ENCODE measurements at places on chromosomes 11 and 22. TPM values are rescaled to one million over a fixed set of nuclear protein-coding genes. Genes with fewer than 3 reads are reported as not detected.

GRCh38 chr11:62919898-62920640, 1.1 kb downstream of the CHRM1 start:
- peaks cover 2% of the 10 kb centered on the region for H3K36me3 ChIP-seq
- DNase-seq, result no peak
- peaks cover 49% of the 10 kb centered on the region for H3K27me3 ChIP-seq

DNA sequence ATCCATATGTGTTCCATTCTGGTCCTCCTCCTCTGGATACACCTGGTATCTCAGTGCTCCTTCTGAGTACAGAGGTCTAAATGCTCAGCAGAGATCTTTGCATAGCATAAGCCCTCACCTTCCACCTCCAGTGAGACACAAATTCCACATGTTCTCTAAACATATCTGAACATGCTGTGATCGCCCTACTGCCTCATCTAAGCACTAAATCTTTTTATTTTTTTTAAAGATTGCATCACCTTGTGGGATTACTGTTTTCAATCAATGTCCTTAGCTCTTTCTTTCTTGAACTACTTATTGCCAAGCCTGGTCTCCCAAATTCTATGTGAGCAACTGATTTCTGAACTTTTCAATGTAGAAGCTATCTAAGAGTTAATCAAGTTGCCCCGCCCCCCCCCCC, 113.4 kb downstream of the TRPC6 start:
- H3K4me1 ChIP-seq, result no peaks in the 10 kb centered on the region
- H3K36me3 ChIP-seq, result no peaks in the 10 kb centered on the region
- no peak for DNase-seq
- H3K27me3 ChIP-seq, result no peaks in the 10 kb centered on the region
- H3K27ac ChIP-seq, result no peak overlapping the region

- DNase-seq, result no peak
- H3K27ac ChIP-seq, result no peak overlapping the region
These were observed 273.7 kb downstream of the C11orf87 start for GRCh38 chr11:109695696-109696095.

DNA sequence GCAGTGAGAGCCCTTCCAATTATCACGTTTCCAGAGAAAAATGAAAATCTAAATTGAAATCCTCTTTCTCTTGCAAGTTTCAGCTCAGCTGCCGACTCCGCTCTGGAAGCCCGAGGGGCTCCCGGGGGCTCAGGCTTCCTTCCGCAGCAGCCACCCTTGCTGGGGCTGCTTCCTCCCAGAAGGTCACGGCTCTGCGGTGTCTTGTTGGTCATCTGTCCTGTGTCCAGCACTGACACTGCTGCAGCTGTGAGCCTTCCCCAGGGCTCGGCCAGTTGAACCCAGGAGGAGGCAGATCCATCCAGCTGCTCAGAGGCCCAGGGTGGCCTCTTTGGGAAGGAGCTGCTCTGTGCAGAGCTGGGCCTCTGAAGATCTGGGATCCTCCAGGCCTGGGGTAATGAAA, 1337.2 kb downstream of the TBC1D22A start:
- peaks cover 3% of the 10 kb centered on the region for H3K36me3 ChIP-seq
- H3K4me3 ChIP-seq, result no peak overlapping the region
- no peak for DNase-seq
- peaks cover 23% of the 10 kb centered on the region for H3K27me3 ChIP-seq

- H3K27me3 ChIP-seq, result no peaks in the 10 kb centered on the region
- H3K4me3 ChIP-seq, result no peak overlapping the region
- no peaks in the 10 kb centered on the region for H3K4me1 ChIP-seq
- DNase-seq, result no peak
- peaks cover 43% of the 10 kb centered on the region for H3K36me3 ChIP-seq
- H3K27ac ChIP-seq, result no peak overlapping the region
These were observed 28.2 kb downstream of the PIK3IP1 start for GRCh38 chr22:31263896-31264640.

DNA sequence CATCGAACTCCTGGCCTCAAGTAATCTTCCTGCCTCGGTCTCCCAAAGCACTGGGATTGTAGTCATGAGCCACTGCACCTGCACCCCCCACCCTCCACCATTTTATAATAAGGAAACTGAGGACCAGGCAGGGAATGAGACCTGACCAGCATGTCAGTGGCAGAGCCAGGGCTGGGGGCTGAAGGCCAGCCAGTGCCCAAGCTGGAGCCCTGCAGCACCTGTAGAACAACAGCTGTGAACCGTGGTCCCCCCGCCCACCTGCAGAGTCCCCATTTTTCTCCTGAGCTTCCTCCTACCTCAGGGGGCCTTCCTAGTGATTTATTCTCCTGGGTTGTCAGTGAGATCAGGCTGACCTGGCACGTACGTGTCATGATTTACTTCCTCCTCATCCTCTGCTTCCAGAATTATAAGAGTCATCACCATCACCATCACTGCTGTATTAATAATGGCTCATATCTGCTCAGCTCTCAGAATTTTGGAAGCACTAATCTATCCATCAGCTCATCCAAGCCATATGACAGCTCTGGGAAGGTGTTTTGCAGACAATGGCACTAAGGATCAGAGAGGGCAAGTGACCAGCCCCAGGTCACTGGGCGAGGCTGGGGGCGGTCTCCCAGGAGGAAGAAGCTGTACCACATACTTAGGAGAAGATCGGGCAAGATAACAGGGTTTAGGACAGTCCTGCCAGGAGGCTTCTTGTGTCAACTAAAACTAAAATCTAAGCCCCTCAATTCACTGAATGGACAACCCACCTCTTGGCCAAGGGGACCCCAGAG, 5.5 kb upstream of the SLCO2B1 start:
- H3K27me3 ChIP-seq, result peaks cover 4% of the 10 kb centered on the region
- DNase-seq, result no peak
- H3K27ac ChIP-seq, result no peak overlapping the region

DNA sequence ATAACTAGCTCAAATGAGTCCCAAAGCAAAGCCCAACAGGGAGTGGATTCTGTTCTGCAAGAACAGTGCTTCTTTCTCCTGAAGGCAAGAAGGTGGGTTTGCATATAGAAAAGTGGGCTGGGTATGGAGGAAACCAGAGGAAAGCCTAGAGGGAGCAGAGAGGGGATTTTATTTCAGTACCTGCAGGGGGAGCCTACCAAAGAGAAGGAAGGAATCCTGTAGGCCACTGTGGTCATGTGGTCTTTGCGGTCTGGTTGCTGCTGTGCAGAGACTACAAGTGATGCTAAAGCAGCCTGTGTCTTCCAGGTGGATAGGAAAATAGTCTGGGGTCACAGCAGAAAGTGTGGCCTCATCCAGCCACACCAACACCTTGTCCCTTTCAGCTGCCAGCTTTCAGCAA, 33.2 kb upstream of the ZBTB16 start:
- no peaks in the 10 kb centered on the region for H3K36me3 ChIP-seq
- H3K4me3 ChIP-seq, result no peak overlapping the region
- no peaks in the 10 kb centered on the region for H3K4me1 ChIP-seq

- H3K4me1 ChIP-seq, result peaks cover 19% of the 10 kb centered on the region
- peaks cover 40% of the 10 kb centered on the region for H3K36me3 ChIP-seq
- DNase-seq, result no peak
- H3K4me3 ChIP-seq, result no peak overlapping the region
These were observed 9.3 kb downstream of the MSANTD4 start for GRCh38 chr11:106012744-106013143.

DNA sequence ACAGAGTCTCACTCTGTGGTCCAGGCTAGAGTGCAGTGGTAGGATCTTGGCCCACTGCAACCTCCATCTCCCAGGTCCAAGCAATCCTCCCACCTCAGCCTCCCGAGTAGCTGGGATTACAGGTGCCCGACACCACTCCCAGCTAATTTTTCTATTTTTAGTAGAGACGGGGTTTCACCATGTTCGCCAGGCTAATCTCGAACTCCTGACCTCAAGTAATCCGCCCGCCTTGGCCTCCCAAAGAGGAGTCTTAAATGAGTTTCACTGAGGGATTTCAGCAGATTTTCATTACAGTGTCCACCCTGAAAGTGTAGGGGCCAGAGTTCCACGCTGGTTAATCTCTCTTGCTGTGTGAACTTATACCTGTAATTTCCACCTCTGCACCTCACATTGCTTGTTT, 412 bp upstream of the RPS3 start:
- peaks cover 4% of the 10 kb centered on the region for H3K27me3 ChIP-seq
- peaks cover 51% of the 10 kb centered on the region for H3K4me1 ChIP-seq
- peak overlapping the region; percentile 99 for H3K4me3 ChIP-seq
- H3K36me3 ChIP-seq, result peaks cover 45% of the 10 kb centered on the region
- no peak for DNase-seq

GRCh38 chr11:47553406-47553743, 443 bp upstream of the CELF1 start:
- H3K4me3 ChIP-seq, result peak overlapping the region; percentile 89
- H3K27me3 ChIP-seq, result no peaks in the 10 kb centered on the region
- peak overlapping the region; percentile 80 for H3K27ac ChIP-seq
- peaks cover 36% of the 10 kb centered on the region for H3K4me1 ChIP-seq

DNA sequence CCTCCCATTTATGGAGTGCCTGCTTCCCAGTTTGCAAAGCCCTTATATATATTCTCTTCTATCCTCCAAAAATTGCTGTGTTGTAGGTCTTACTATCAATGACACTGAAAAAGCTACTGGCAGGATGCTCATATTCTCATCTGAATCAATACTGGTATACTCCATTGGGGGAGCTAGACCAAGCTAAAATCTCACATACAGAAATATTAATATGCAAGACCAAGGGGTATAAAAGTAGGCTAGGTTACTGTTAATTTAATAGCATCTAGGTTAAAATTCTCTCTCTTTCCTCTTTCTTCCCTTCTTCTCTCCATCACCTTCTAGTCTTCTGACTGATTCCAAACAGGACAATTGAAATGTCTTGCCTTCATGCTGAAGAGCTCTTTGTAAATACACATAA, 17.1 kb upstream of the BDNF start:
- peaks cover 40% of the 10 kb centered on the region for H3K27me3 ChIP-seq
- no peaks in the 10 kb centered on the region for H3K4me1 ChIP-seq
- no peak for DNase-seq
- no peak overlapping the region for H3K4me3 ChIP-seq
- no peaks in the 10 kb centered on the region for H3K36me3 ChIP-seq

DNA sequence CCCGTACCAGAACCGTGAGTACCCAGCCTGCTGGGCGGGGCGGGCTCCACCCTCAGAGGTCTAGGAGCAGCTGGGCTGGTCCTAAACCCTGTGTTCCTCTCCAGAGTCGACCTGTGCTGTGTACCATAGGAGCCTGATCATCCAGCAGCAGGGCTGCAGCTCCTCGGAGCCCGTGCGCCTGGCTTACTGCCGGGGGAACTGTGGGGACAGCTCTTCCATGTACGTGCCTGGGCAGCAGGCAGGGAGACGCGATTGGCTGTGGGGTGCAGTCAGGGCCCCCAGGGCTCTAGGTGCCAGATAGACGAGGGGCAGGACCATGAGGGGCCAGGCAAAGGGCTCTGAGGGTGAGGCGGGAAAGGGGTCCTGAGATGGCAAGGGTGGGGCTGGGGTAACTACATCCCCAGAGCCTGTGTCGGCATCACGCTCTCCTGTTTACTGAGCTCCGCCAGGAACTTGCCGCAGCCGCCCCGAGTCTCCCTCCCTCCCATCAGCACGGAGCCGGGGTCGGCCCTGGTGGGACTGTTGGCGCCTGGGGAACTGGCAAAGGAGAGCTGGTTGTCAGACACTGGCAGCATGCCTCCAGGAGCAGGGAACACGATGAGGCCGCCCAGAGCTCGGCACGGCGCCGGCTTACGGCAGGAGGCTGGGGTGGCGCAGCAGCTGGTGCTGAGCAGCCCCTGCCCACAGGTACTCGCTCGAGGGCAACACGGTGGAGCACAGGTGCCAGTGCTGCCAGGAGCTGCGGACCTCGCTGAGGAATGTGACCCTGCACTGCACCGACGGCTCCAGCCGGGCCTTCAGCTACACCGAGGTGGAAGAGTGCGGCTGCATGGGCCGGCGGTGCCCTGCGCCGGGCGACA, 22.9 kb upstream of the MUC5B start:
- no peak overlapping the region for H3K4me3 ChIP-seq
- H3K27me3 ChIP-seq, result no peaks in the 10 kb centered on the region
- no peak for DNase-seq

- no peak overlapping the region for H3K4me3 ChIP-seq
- no peaks in the 10 kb centered on the region for H3K36me3 ChIP-seq
- H3K27ac ChIP-seq, result no peak overlapping the region
These were observed 38.2 kb downstream of the FEZ1 start for GRCh38 chr11:125457814-125458343.

DNA sequence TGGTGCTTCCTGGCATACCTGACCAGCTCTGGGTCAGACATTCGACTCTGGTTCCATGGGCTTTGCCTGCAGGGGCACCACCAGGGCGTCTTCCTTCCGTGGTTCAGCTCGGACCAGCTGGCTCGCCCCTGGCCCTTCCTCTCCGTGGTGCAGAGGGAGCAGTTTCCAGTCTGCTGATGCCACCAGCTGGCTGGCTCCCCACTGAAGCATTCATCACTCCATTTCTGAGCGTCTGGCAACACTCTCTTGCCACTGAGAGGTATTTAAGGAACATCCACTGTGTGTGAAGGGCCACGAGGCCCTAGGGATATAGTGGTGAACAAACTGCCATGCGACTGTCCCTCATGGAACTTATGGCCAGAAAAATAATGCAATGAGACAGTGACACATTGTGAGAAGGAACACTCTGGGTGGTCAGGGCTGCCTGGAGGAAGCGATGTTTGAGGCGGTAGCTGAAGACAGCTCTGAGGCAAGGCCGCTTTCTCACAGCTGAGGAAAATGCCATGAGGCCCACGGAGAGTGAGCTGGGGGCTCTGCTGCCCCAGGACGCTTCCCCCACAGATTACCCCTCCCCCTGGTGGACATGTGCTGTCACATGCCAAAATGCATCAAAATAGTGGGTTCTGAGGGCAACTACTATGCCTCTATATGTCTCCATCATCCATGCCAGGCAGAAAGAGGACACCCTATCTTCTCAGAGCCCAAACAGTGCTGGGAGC, 44.9 kb upstream of the ARFGAP3 start:
- no peak overlapping the region for H3K4me3 ChIP-seq
- H3K36me3 ChIP-seq, result no peaks in the 10 kb centered on the region
- no peaks in the 10 kb centered on the region for H3K27me3 ChIP-seq
- H3K4me1 ChIP-seq, result no peaks in the 10 kb centered on the region
- no peak for DNase-seq
- no peak overlapping the region for H3K27ac ChIP-seq

GRCh38 chr22:24200619-24201212, 19.4 kb downstream of the SUSD2 start:
- no peak overlapping the region for H3K4me3 ChIP-seq
- H3K4me1 ChIP-seq, result peaks cover 33% of the 10 kb centered on the region
- H3K27me3 ChIP-seq, result peaks cover 2% of the 10 kb centered on the region
- no peak for DNase-seq
- peaks cover 2% of the 10 kb centered on the region for H3K36me3 ChIP-seq
- no peak overlapping the region for H3K27ac ChIP-seq

The TRPM5 gene
- total RNA-seq, result not detected

The OR4C5 gene
- total RNA-seq, result not detected

The PAX6 gene
- total RNA-seq, result not detected

The APOL6 gene
- total RNA-seq, result 27.7 TPM

The UPK3A gene
- not detected for total RNA-seq

The CALCA gene
- total RNA-seq, result not detected

Data from activated T-helper 1 cell treated with anti-CD3 and anti-CD28 coated beads, Interleukin-12 subunit alpha, Interleukin-12 subunit beta, Interleukin-2, Interleukin-4 antibody, amounts not matched to agents 30 ng/mL and 10 ng/mL and 1 ng/mL, durations not matched to agents 14 hours and 24 hours and 36 hours (primary cell).